Skeletal muscle cell (primary cell): ENCODE measurements at places on chromosomes 4 and X.

- no peak for DNase-seq
Observed at GRCh38 chrX:2550328-2551020, 49.7 kb upstream of the DHRSX start.

GRCh38 chr4:28436191-28437080 lies 1575.8 kb downstream of the STIM2 start:
- DNase-seq = no peak

GRCh38 chr4:160701671-160702070 lies 1462.1 kb downstream of the FSTL5 start:
- no peak for DNase-seq

- DNase-seq = peak; percentile 86
Observed at GRCh38 chr4:30802622-30803323, 82.6 kb downstream of the PCDH7 start.

DNA sequence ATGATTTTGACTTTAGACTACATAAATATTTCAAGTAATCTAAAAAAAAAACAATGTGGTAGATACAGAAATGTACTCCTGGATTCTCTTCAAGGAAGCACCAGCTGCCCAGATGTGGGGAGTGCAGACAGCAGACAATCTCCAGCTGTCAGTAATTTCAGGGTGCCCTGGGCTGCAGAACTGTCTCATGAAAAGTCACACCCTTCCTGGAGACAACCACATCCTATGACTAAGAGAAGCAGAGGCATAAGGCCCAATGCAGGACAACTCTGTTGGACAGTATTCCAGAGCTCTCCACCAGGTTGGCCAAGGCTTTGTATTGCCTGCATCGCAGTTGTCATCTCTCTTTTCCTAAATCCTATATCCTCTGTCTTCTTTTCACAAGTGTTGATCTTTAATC lies 34.4 kb upstream of the BLTP1 start:
- peak; percentile 3 for DNase-seq

- no peak for DNase-seq
Observed at GRCh38 chrX:38717871-38718270, 83.4 kb upstream of the MID1IP1 start.

GRCh38 chr4:44740201-44740600 lies 13.8 kb upstream of the GNPDA2 start:
- no peak for DNase-seq

DNA sequence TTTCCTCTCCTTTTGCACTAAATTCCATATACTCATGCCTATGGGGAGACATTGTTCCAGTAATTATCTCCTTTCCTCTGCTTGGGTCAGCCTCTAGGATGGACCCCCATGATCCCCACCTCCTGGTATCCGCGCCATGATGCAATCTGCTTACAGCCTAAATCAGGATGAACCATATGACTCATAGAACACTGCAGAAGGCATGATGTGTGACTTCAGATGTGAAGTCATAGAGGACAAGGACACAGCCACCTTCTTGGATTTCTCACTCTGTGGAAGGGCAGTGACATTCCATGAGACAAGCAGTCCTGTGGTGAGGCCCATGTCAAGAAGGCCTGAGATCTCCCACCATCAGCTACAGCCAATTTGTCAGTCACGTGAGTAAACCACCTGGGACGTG lies 9.0 kb upstream of the TMEM144 start:
- DNase-seq = no peak

DNA sequence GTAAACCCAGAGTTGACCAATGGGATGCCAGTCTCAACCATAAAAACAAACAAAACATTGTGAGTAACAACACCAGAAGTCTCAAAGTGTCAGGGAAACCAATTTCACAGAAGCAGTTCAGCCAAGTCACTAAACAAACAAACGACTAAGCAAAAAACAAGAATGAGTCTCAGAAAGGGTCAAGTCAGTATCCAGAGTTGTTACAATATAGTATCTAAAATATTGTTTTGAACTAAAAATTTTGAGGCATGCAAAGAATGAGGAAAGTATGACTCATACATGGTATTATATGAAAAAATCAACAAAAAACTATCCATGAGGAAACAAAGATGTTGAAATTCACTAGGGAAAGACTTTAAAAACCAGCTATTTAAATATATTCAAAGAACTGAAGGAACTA lies 70.6 kb downstream of the AR start:
- no peak for DNase-seq

DNA sequence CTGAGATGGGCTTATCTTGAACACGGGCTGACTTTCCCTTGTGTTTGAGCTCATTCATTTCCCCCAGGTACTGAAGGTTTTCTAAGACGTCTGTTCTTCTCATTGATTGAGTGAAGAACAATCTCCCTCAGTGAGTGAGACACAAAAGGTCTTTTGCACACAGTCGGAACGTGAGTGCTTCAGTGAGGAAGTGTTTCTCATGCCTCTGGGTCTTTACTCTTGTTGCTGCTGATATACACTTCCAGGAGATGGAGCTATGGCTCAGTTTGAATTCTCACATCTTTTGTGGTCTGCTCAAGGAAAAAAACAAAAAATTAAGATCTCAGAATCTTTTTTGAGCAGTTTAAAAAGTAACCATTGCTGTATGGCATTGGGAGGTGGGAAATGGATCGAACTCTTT lies 981.9 kb upstream of the TENM3 start:
- peak; percentile 9 for DNase-seq

GRCh38 chr4:11587797-11588196 lies 159.1 kb upstream of the HS3ST1 start:
- DNase-seq = no peak

DNA sequence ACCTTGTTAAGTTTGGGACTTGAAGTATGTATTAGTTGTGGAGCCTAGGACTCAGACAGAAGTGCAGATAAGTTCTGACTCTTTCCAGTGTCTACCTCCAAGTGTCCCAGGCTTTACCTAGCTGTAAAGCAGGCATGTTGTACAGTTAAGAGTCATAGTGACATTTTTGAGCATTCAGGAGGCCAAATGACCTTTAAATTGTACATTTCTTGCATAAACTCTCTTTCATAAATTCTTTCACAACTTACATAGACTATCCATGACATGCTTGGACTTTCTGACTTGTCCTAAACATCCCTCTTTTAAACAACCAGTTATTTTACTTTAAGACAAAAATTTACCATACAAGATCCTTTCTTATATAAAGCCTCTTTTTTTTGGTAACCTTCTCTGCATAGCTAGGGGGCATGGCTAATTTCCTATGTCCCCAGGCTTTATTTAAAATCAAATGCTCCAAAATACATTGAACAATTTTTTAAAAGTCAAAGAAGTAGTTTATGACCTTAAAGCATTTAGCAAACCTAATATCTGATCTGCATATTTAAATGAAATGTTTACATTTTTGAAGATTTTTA lies 40.1 kb upstream of the UGT8 start:
- no peak for DNase-seq

GRCh38 chr4:22416403-22416802 lies 99.5 kb downstream of the ADGRA3 start:
- DNase-seq = no peak

DNA sequence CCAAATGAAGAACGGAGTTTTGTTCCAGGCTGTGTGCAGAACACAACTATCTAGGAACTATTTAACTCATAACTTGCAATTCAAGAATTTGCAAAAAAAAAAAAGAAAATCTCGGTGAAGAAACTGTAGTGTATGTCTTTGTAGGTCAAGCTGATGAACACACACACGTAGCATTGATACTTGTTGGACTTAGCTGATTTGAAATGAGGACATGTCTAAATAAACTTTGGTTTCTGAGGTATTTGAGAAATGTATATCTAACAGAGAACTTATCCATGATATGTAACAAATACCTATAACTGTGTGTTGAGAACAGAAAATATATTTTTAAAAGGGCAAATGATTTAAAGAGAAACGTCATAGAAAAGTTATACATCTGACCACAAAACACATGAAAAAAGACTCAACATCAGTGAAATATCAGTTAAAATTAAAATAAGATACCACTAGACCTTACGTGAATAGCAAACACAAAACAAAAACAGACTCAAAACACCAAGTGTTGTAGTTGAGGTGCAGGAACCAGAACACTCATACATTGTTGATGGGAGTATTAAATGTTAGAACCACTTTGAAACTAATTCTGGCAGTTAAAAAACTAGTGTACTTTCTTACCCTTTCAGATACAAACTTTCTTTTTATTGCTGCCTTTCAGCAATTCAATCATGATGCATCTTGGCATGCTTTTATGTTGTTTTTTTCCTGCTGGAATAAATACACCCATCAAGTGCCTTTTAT lies 1535.8 kb upstream of the PCDH10 start:
- DNase-seq = no peak

DNA sequence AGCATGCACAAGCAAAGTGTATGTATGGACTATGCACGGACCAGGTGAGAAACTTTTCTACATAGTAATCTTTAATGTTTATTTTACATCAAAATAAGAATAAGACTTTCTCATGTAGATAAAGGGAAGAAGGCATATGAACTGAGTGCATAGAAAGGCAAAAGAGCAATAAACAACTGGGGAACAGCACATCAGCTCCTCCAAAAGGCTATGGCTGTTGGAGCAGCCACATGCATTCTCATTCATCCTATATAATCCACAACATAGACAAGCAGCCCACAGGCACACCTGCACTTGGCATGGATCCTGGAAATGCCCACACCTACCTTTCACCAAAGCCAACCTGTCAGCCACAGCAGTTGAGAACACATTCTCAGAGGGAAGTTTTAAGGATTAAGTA lies 586.9 kb upstream of the INTU start:
- DNase-seq = no peak

DNA sequence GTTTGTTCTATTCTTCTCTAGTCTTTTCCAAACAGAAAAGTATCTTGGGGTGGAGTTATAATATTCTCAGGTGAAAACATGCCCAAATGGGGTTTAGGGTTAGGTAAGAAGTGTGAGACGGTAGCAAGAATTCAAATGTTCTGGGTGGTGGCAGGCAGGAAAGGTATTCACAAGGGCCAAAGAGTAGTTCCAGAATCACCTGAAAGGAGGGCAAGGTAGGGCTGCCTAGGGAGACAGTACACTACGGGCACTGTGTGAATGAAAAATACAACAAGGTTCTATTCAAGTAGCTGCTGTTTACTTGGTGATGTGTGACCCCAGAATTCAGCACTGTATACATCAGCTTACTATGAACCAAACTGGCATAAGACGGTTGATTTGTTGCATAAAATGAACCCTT lies 51.9 kb downstream of the NR3C2 start:
- no peak for DNase-seq

- no peak for DNase-seq
Observed at GRCh38 chr4:128290526-128290925, 2.9 kb upstream of the PGRMC2 start.

- no peak for DNase-seq
Observed at GRCh38 chr4:111937368-111937767, 207.9 kb upstream of the FAM241A start.

DNA sequence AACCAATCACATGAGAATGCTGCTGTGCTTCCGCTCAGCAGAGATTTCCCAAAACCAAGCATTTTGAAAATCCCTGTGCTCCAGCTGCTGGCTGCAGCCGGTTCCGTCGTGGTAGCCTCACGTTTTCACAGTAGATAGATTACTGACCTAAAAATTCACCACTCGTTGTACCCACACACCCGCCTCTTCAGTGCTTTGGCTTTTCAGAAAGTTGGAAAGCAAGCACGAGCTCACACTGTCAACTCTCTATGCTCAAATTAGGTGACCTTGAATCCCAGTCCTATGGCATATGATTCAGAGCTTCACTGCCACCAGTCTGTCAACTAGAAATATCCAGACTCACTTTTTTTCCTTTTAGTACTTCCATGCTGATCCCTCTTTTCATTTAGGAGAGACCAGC lies 168.9 kb downstream of the DCTD start:
- no peak for DNase-seq

- no peak for DNase-seq
Observed at GRCh38 chrX:82087699-82088098, 885.8 kb downstream of the SH3BGRL start.

DNA sequence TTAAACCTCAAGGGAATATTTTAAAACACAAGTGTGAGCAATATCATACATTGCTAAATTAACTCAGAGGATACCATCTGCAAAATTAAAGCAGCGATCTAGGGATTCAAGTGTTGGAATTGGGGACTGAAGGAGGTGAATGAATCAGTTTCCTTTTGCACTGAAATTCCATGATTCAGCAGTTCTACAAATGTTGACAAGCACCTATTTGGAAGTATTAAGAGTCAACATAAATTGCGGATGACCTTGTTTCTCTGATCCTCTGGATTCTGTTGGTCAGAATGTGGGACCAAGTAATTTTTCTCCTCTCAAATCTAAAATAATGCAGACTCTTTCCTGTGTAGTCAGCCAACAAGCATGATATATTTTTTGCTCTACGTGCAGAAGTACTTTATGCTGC lies 78.8 kb downstream of the LDB2 start:
- no peak for DNase-seq

DNA sequence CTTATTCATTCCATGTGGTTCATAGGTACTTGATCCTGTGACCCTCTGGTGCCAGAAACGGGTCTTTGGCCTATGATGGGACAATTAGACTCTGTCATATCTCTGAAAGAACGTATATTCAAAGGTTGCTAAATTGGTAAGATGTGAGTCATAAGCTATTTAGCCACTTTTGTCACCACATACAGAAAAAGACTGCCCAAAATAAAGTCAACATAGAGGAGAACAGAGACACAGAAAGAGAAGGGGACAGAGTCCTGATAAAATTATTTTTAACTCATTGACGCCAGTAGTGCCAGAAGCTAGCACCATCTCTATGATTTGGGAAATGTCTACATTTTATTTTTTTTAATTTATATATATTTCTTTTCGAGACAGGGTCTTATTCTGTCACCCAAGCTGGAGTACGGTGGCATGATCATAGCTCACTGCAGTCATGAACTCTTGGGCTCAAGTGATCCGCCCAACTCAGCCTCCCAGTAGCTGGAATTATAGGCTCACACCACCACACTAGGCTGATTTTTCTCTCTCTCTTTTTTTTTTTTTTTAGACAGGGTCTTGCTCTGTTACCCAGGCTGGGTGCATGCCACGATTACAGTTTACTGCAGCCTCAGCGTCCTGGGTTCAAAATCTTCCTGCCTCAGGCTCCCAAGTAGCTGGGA lies 92.1 kb upstream of the COX18 start:
- no peak for DNase-seq

GRCh38 chrX:98795636-98796035 lies 1614.4 kb downstream of the PCDH19 start:
- peak; percentile 42 for DNase-seq

DNA sequence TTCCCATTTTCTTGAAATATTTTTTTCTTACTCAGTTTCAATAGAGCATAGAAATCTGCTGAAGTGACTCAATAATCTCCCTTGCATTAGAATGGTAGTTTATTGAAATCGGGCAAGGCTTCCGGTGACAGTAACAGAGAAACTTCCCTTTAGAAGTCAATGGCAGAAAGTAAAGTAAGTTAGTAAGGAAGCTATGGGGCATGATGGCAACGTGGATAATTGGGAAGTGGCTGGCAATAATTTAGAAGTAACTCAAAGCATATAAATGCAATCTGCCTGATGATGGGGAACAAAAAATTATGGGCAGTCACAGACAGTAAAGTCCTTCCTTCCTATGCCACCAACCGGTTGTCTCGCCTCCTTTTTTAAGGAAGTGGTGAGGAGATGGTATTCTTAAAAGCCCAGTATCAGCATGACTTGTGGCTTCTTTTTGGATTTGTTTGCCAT lies 7.6 kb downstream of the CYBB start:
- no peak for DNase-seq
